ENCODE measurements at places on chromosomes 7 and 10.
A peak's percentile ranks its signal among the peaks of the same experiment; 100 is the strongest.

- peak; percentile 68 for DNase-seq
These were observed 9.2 kb upstream of the PWWP2B start for GRCh38 chr10:132387764-132388210.

GRCh38 chr7:50229964-50230363 is 74.6 kb upstream of the IKZF1 start:
- DNase-seq = no peak

DNA sequence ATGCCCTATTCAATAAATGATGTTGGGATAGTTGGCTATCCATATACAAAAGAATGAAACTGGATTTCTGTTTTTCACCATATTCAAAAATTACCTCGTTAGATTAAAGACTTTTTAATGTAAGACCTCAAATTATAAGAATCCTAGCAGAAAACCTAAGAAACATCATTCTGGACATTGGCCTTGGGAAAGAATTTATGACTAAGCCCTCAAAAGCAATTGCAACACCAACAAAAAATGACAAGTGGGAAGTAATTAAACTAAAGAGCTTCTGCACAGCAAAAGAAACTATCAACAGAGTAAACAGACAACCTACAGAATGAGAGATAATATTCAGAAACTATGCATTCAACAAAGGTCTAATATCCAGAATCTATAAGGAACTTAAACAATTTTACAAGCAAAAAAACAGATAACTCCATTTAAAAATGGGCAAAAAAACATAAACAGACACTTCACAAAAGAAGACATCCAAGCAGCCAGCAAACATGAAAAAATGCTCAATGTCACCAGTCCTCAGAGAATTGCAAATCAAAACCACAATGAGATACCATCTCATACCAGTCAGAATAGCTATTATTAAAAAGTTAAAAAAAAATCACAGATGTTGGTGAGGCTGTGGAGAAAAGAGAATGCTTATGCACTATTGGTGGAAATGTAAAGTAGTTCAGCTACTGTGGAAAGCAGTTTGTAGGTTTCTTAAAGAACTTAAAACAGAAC is 309.8 kb downstream of the AHR start:
- no peak for DNase-seq

DNA sequence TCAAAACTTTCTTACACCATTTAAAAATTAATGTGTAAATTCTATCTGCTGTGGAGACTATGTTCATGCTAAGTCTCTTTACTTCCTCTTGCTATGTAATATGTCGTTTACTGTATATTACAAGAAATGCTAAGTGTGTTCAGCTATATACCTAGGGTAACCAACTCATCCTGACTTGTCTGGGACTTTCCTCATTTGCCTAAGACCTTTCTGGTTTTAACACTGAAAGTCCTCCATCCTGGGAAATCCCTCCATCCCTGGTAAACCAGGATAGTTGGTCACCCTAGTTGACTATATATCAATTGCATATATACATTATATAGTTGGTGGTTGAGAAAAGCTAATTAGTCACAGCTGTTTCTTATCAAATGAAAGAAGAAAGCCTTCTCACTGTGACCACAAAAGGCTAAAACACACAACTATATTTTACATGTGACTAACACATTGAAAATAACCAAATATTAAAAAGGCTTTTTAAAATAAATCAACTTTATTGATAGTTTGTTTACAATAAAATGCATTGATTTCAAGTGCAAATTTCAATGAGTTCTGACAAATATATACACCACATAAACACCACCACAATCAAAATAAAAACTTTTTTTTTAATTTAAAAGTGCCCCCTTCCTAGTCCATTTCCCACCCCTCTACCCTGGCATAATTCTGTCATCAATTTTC is 167.7 kb upstream of the INHBA start:
- no peak for DNase-seq

GRCh38 chr7:1530946-1531262 is 402 bp downstream of the MAFK start:
- DNase-seq = no peak

DNA sequence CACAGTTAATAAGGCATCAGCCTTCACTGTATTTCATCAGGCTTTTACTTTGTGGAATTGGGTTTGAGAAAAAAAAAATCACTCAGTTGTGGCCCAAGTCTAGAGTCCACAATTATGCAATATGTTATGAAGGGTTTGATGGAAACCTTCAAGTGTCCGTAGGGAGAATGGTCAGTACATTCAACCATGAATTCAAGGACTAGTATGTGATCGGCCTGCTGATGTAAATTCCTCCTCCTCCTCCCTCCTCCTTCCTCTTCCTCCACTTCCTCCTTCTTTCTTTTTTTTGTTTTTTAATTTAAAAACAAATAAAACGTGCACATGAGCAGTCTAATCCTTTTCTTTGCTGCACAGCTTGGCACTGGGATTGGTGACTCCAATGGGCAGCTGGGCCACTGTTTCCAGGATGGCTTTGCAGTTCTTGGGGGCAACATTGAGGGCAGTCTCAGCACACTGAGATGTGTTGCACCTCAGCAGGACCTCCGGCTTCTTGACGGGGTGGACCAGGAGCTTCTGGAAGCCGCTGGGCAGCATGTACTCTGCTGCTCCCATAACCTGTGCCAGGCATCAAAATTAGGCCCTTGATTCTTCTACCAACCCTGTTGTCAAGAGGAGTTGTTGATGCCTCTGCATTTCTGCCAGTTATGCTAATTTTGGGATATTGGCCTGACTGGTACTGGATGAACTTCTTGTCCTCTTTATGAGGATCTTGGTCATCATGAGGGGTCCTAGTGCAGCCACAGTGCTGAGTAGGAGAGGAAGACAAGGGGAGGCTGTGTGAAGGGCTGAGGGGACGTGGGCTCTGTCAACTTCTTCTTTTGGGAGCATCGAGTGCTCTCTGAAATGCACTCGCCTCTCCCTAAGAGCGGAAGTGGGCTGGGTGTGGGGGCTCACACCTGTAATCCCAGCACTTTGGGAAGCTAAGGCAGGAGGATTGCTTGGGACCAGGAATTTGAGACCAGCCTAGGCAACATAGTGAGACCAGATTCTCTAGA is 9.3 kb upstream of the IL2RA start:
- DNase-seq = no peak

- DNase-seq = no peak
These were observed 94.5 kb downstream of the RGS10 start for GRCh38 chr10:119447823-119448546.

DNA sequence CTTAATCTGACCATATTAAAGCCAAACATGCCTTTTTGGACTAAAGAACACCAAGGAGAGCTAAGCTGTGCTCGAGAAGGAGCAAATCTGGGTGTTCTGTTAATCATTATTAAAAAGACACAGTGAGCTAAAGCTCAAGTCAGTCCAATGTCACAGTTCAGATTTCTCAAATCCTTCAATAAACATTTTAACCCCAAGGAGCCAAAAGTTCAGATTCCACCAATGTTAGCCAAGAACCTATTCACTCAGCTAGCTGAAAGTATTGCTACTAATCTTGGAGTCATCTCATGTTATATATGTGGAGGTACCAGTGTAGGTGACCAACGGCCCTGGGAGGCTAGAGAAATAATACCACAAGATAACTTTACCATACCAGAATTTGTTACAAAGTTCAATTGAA is 14.5 kb upstream of the ZNF33B start:
- DNase-seq = no peak

- peak; percentile 51 for DNase-seq
These were observed 25.0 kb downstream of the ABLIM1 start for GRCh38 chr10:114632869-114633715.

GRCh38 chr7:33334349-33334748 is 205.0 kb downstream of the BBS9 start:
- DNase-seq = peak; percentile 15

DNA sequence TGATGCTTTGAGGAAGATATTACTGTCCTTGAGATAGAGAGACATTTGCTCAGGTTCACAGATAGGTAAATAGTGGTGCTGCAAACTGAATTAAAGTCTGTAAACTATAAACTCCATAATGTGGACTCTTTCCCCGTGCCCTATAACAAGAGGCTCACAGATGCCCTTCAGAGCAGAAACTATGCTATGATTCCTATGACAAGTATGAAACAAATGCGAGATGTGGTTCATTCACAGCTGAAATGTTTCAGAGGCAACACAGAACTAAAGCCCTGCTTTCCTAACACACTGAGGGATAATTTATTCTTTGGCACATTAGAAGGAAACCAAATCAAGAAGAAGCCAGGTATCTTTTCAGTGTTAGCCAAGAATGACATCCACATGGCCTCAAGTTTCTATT is 13.4 kb downstream of the CHUK start:
- no peak for DNase-seq

DNA sequence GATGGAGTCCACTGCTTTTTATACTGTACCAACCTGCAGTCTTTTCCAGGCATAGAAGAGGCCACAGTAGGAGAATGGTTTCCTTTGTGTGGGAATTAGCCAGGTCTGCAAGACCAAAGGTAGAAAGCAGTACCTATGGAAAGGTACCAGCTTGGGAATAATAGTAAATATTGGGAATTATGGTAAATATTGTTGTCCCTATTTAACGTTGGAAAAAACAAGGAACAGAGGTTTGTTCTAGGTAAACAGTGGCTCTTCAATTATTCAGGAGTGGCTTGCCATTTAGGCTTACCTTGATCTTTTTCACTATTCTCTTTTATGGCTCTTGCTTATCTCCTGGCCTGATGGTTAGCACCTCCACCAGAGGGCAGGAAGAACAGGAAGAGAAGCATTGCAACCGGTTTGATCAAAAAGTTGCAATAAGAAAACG is 43.9 kb upstream of the GSAP start:
- no peak for DNase-seq

DNA sequence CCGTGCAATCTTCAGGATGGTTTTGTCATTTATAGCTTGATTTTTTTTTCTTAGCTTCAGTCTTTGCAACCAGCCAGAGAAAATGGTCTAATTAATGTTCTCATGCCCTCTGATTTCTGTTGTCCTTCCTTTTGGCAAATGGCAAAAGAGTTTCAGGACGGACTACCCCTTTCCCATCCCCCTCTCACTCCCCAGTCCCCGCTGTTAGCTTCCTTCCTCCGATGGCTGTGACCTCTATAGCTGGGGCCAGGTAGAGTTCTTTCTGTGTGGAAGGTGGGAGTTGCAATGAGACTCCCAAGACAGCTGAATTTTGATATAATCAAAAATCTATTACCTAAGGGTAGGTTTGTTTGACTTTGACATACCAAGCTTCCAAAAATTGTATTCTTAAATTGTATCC is 362.0 kb downstream of the PAXIP1 start:
- DNase-seq = no peak

DNA sequence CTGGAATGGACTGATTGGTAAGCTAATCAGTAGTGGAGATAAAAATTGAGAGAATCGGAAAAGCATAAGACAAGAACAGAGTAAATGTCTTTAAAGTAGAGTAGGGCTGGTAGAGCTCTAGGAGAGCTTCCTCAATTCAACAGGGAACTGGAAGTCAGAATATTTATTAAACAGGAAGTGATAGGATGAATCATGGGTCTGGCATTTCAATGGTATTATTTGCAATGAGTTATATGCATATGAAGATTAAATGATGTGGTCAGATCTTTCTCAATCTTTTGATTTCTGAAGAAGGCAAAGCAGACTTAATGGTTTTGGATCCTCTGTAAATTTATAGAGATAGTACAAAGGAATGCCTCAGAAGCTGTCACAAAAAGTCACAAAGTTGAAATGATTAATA is 349.0 kb downstream of the HPSE2 start:
- no peak for DNase-seq

Measured in HTR-8/SVneo (cell line).